ENCODE measurements at places on chromosomes 3 and 15.
A peak's percentile ranks its signal among the peaks of the same experiment; 100 is the strongest.

DNA sequence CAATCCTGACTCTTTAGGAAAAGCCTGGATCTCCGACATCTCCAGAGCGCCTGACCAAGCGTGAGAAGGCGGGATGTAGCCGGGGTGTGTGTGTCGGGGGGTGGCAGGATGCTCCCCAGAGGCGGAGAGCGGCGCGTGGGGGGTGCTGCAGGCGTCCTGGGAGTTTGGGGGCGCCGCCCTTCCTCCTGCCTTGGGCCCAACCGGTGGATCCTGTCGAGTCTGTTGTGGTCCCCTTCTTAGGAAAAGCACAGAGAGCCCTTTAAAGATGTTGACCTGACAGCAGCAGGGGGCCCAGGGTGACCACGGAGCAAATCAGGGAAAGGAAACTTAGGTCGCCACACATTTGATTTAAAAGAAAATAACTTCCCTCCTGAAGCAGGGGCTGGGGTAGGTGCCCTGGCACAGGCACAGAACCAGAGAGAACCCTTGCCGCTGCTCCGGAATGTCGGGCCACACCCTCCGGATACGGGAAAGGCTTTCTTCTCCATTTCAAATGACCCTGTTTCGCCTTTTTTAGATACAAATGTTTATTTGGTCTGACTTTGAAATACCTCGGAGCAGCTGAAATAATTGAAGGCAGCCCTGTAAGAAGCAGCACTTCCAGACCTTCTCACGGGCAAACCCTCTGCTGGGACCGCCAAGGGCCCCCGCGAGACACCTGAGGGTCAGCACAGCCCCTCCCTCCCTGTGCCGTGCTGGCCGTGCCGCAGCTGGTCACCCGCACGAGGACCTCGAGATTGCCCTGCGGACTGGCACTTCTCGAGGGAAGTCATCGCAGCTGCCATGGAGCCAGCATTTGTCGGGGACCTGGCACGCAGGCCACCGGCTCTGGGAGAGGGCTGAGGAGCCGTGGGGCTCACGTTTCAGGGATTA lies 102.9 kb upstream of the KLF13 start:
- no peak for DNase-seq

GRCh38 chr3:4987538-4988296 lies 8.5 kb downstream of the BHLHE40 start:
- DNase-seq, result no peak

- peak; percentile 7 for DNase-seq
Measured at GRCh38 chr3:158434412-158435038, 136.5 kb upstream of the MLF1 start.

DNA sequence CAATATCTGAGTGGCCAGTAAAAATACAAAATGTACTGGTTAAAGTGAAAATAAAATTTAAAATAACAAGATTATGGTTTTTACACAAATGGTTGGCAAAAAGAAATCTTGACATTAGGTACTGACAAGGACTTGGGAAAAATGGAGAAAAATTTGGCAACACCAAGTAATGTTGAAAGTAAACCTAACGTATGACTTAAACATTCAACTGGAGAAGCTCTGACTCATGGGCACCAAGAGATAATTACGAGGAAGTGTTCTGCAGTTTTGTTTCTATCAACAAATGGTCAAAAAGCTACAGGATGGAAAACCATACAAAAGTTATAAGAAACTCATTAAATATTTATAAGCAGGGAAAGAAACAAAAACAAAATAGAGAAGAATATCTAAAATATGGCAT lies 177.7 kb downstream of the ZNF385D start:
- no peak for DNase-seq

GRCh38 chr3:173901649-173902048 lies 504.1 kb downstream of the NLGN1 start:
- no peak for DNase-seq

DNA sequence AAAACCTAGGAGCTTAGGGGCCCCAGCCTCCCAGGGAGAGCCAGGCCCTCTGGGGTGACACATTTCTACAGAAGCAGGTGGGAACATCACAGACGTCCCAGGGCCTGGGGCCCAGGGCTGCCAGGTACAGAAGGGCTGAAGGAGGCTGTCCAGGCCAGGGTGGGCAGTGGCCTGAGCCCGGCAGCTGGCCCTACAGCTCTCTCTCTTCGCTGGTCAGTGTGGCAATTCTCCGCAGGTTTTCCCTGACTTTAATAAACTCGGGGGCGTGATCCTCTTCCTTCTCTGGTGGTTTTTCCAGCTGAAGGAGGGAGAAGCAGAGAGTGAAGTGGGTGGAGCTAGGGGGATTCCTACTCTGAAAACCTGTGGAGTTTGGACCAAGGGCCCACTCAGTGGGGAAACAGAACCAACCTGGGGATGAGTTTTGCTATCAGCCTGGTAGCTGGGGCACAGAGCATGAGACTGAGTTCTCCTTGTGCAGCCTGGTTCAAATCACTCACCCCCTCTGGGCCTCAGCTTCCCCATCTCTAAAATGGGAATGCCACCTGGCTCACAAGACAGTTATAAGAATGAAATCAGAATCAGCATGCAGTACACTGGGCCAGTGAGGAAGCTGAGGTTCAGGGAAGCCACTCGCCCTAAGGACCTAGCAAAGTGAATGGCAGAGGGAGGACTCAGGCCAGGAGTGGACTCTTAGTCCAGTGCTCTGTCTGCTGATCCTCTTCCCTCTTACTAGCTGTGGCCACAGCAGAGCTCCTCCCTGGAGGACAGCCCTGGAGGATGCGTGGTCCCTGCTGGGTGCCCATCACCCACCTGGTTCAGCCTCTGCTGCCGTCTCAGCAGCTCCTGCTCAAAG lies 10.6 kb downstream of the FAM107A start:
- no peak for DNase-seq

DNA sequence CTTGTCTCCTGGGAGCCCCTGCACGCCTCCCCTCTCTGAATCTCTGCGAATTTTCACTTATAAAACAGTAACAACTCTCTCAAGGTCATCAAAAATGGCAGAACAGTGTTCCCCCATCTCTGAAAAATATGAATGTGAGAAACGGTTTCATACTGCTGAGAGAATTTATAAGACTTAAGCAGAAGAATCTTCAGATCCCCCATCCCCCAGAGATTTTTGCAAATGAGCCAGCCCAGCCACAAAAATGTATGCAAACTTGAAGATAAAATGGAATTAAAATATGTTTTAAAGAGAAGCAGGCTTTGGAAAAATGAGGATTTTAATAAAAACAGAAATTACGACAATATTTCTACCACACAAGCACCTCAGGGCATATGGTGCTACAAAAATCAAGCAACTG lies 173.0 kb downstream of the STT3B start:
- DNase-seq, result no peak

DNA sequence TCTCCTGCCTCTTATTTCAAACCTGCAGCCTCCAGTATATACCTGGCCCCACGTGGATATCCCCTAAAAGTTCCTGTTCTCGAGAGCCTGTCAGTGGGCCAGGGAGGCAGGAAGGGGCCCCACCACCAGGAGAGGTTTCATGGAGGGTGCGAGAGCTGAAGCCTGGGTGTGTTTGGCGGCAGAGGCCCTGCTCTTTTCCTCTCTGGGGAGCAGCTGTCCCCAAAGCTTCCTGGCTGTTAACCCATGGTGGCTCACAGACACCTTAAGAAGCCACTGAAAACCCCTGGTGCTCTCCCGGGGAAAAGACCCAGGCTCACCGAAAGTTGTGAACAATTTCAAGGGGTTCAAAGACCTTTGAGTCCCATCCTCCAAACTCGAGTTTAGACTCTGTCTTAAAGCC lies 1.1 kb downstream of the PRRT3 start:
- DNase-seq, result no peak

- DNase-seq, result no peak
Measured at GRCh38 chr3:70358978-70359580, 46.6 kb upstream of the MDFIC2 start.

GRCh38 chr15:49715211-49715610 lies 94.4 kb downstream of the DTWD1 start:
- no peak for DNase-seq

- peak; percentile 57 for DNase-seq
Measured at GRCh38 chr15:78049691-78050440, 27.6 kb downstream of the TBC1D2B start.

GRCh38 chr3:55285156-55285555 lies 201.9 kb downstream of the WNT5A start:
- no peak for DNase-seq

- DNase-seq, result no peak
Measured at GRCh38 chr3:121735047-121735696, 14.4 kb downstream of the GOLGB1 start.

DNA sequence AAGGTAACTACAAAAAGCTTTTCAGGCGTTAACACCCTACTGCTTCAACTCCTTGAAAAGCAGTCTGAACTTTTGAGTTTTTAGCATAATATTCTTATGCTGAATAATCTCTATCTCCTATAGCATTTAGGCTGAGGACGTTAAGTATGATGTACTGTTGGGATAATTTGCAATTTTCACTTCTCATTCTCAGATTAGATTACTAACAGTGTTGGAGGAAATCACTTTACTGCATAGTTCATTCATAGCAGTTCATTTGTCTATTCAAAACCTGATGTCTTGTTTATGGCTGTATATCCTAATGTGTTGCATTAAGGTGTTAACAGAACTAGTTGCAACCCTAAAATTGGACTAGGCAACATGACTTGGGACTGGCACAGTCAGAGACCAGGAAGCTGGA lies 983.1 kb downstream of the FHIT start:
- no peak for DNase-seq

- DNase-seq, result no peak
Measured at GRCh38 chr3:180026997-180027396, 9.7 kb downstream of the PEX5L start.

- DNase-seq, result no peak
Measured at GRCh38 chr3:48402907-48403306, 27.0 kb downstream of the PLXNB1 start.

- no peak for DNase-seq
Measured at GRCh38 chr3:194030372-194030771, 105.6 kb upstream of the HES1 start.
